ENCODE measurements at places on chromosomes 6 and 20.

GRCh38 chr20:43800186-43800585 lies 73.4 kb upstream of the GTSF1L start:
- no peak for DNase-seq

- DNase-seq: no peak
These were observed 24.6 kb downstream of the MTFR2 start for GRCh38 chr6:136225496-136225895.

GRCh38 chr20:5000263-5001173 lies 792 bp downstream of the SLC23A2 start:
- no peak for DNase-seq

DNA sequence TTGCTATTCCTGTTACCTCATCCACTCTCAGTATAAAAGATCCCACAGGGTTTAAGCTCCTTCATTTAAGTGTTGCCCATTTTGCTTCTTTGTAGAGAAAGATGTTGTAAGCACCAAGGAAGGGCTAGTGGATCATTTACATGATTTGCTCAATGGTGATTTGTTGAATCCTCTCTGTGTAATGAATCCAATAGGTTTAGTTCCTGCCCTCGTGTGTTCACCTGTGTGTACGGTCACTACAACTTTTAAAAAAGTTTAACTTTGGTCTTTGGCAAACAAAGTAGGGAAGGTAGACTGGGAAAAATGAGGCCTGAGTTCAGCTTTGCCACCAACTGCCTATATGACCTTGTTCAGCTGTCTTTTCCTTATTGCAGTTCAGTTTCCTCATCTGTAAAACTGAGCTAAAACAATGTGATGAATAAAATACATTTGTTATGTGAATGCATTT lies 51.5 kb downstream of the DHX35 start:
- DNase-seq: no peak

DNA sequence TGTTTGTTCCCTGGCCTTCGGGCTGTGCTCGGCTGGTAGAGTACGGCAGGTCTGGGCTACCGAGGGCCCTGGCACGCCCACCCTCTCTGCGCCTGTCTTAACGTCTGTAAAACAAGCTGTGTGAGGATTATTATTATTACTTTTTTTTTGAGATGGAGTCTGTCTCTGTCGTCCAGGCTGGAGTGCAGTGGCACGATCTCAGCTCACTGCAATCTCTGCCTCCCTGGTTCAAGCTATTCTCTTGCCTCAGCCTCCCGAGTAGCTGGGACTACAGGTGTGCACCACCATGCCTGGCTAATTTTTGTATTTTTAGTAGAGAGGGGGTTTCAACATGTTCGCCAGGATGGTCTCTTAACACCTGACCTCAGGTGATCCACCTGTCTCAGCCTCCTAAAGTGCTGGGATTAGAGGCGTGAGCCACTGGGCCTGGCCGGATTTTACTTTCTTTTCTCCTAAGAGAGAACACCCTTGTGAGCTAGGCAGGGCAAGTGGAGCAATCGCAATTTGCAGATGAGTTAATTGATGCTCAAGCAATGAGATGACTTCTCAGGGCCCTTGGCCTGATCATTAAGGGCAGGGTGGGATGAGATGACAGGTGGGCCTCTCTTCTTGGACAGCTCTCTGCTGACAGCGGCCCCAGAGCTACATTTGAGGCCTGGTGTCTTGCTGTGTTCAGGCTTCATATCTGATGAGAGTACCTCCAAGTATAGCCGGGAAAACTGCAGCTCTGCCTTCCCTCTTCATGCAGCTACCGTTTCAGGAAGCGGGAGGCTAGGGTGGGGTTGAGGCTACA lies 859 bp upstream of the SMIM29 start:
- DNase-seq: no peak

DNA sequence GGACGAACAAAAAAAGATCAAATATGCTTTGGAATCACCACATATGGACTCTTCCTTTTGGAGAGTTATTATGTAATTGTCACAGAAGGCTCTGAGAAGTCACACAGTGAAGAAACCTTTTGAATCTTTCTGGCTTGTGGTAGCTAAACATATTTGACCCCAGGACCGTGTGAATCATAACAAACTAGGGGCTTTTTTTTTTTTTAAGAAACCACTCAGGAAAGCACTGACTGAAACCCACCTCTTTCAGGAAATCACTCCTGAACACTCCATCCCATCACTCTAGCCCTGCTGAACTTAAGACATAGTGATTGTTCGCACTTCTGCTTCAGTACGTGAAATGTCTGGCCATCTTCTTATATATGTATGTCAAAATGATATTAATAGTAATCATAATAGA lies 495.9 kb upstream of the ARID1B start:
- DNase-seq: no peak

DNA sequence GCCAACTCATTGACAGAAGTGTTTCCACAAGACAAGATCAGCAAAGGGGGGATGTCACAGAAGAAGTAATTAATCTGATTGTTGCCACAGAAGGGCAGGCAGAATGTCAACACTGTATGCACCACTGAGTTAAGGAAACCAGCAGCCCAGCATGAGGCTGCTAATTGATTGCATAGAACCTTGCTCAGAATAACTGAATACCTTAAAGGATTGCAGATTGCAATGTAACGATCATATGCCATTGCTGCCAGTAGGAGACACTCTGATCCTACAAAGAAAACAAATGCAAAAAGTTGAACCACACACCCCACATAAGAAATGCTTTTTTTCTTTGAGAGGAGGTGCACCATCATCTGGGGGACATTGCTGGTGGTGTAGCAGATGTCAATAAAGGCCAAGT lies 13.1 kb downstream of the OR5V1 start:
- no peak for DNase-seq

DNA sequence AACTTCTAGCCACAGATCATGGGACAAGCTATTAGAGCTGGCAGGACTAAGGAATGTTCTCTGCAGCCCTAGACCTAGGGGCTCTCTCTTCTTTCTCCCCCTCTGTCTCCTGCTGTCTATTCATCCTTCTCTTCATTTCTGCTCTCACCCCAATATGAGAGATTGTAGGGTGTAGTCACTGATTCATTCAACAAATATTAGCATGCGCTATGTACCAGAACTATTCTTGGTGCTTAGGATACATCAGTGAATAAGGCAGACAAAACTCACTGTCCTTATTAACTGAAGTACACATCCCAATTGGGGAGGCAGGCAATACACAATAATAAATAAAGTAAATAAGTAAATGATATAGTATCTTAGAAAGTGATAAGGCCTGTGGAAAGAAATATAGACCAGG lies 14.7 kb upstream of the SIRPB2 start:
- DNase-seq: no peak

DNA sequence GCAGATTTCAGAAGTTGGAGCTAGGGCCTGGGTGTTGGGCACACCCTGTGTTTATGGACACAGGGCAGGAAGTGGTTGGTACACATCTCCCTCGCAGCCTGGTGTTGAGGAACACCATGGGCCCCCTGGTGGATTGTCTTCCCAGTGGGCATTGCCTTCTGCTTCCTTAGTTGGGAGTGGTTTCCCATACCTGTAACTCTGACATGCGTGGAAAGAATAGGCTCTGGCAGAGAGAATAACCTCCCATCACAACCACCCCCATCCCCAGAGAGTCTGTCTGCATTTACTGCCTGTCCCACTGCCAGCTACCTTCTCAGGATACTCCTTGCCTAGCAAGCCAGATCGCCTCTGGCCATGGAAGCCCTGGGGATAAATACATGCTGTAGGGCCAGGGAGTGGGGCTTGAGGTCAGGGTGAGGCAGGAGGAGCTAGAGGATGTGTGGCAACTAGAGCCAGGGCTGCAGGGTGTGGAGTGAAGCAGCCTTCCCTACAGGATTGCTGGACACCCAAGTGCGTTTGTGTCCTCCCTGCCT lies 14.7 kb downstream of the LRRC73 start:
- DNase-seq: no peak

DNA sequence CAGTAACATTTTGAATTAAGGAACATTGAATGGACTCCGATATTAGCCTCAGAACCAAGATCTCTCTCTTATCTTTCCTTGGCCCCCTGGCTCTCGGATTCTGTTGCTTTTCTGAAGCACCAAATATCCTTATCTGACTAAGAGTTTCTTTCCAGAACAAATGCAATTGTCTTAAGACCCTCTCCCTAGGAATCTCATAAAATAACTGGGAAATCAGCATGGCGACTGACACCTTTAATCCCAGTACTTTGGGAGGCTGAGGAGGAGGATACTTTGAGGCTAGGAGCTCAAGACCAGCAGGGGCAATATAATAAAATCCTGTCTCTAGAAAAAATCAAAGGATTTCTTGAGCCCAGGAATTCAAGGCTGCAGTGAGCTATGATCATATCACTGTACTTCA lies 984.5 kb downstream of the HACE1 start:
- no peak for DNase-seq

GRCh38 chr6:119147101-119148053 lies 68.9 kb upstream of the FAM184A start:
- DNase-seq: no peak

- no peak for DNase-seq
These were observed 23.5 kb downstream of the METTL24 start for GRCh38 chr6:110334423-110335180.

DNA sequence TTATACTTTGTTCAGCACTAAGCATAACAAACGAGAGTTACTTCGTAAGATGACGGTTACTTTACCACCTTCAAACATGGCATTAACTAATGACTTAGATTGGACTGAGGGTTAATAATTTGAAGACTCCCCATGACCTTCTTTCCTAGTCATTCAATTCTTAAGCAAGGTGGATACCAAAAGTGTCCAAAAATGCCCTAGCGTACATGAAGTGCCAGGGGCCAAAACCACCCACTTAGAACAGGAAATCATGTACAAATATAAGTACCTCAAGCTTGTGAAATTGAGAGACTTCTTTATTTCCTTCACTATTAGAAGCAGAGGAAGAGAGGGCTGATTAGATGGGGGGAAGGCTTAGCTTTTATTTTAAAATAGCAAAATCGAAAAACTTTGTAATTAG lies 166.4 kb downstream of the ATXN1 start:
- DNase-seq: no peak

- no peak for DNase-seq
These were observed 31.2 kb downstream of the SNAI1 start for GRCh38 chr20:50013976-50014375.

DNA sequence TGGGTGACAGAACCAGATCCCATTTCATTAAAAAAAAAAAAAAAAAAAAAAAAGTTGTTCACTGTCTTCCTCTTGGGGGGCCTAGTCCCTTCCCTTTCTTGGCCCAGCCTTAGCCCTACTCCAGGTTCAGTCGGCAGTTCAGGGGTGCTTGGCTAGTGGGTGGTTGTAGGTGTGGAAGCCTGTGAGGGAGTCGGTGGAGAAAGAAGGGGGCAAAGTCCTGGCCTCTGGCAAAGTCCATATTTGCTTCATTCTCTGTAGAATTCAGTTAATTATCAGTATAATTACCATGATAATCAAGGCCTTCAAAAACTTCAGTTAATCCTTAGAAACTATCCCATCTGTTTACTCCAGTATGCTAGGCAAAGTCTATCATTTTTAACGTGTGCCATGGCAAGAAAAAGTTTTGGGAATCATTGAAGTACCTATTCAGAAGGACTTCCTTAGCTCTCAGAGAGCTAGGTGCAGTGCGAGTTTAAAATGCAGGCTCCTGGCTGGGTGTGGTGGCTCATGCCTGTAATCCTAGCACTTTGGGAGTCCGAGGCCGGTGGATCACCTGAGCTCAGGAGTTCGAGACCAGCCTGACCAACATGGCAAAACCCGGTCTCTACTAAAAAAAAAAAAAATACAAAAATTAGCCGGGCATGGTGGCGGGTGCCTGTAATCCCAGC lies 205.7 kb upstream of the ARG1 start:
- DNase-seq: no peak

- no peak for DNase-seq
These were observed 55.2 kb downstream of the TIAM2 start for GRCh38 chr6:155050311-155050710.

- no peak for DNase-seq
These were observed 40.9 kb upstream of the LYRM2 start for GRCh38 chr6:89679215-89680120.
